ENCODE measurements at places on chromosomes 1 and 21.

DNA sequence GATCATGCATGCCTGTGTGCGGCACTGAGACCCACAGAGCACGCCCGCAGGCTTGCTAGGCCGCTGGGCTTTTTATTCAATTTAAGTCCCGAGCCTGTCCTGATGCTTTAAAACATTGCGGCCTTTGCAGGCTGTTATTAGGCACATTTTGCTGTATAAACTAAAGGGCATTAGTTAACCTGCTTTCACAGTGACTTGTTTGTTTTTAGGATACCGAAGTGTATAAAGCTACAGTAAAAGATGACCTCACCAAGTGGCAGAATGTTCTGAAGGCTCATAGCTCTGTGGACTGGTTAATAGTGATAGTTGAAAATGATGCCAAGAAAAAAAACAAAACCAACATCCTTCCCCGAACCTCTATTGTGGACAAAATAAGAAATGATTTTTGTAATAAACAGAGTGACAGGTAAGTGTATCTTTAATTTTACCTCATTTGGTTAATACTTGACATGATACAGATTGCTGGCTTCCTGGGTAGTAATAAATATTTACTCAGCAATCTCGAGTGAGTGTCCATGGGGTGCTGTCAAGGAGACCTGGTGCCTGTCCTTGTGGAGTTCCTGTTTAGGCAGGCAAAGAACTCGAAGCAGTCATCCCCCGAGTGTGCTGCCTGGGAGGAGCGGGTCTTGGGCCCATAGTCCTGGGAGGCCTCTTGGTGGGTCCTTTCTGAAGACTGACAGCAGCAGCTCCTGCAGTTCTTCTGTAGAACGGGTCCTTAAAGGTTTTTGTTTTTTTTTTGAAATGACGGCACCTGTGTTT is 40.1 kb downstream of the TRAPPC10 start:
- no peak for DNase-seq

DNA sequence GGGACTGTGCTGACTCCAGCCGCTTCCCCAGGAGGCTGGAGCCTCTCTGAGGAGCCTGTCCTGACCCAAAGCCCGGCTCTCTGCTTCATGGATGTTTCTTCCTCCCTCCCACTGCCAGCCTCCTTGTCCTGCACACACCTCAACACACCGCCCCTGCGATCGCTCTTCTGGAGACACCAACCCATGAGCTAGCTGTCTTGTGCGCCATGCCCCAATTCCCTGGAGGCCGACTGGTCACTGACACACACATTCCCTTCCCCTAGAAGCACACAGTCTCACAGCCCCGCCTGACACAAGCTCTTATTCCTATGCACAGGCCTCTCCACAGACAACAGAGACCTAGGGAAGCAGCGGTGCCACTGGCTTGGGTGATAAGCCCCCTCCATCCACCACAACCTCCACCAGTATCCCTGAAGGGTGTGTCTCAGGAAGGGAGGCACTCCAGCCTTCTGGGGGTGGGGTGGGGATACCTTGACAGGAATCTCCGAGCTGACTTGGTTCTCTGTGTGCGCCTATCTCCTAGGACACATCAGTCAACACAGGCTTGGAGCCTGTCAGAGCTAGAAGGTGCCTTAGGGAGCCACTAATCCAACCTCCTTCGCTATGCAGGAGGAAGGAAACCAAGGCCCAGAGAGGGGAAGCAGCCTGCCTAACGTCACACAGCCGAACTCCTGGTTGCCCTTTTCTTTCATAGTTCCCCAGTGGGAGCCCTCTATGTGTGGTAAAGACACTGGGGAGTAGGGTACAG is 31.1 kb downstream of the AHDC1 start:
- no peak for DNase-seq

GRCh38 chr1:9629445-9630201 is 21.9 kb upstream of the PIK3CD start:
- peak; percentile 45 for DNase-seq

DNA sequence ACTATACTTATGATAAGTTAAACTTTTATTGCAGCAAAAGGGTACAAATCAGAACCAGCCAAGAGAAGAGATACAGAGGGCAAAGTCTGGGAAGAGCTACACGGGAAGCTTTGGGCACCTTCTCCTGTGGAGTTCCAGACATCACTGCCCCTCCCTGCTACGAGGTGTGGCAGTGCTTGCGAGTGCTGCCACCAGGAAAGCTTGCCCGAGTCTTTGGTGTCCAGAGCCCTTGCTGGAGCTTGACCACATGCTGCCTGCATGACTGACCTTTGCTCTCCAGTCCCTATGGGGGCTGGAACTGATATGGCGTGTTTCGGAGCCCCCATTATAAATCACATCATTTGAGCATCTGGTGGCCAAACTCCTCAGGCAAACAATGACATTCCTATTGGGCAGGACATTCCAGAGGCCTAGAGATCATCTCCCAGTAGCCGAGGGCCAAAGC is 23.4 kb downstream of the PLEKHO1 start:
- DNase-seq, result no peak

- no peak for DNase-seq
These were observed 150.0 kb upstream of the APP start for GRCh38 chr21:26320596-26320995.

DNA sequence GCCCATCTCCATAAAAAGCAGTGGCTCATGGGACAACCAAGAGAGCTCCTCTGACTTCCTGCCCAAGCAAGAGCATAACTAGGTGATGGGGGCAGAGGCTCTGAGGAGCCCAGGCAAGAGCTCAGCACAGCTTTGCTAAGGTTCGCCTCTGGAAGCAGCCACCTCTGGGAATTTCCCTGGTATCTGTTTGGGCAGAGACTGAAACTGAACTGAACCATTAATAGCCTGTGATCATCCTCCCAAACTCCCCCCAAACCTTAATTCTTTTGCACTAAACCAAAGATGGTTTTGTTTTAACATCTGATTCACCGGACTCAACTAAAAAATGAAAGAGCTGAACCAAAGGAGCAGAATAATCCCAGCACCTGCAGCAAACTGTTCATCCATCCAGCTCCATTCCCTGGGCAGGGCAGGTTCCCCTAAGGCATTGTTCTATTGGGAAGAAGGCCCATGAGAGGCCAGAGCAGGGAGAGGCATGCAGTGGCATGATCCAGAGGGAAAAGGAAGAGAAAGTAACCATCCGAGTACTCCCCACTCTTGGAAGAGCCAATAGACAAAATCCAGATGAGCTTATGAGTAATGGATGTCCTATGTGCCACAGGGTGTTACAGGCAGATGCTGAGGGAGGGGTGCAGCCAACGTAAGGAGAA is 77.8 kb upstream of the KAZN start:
- DNase-seq, result no peak

- DNase-seq, result no peak
These were observed 88.8 kb upstream of the GPR52 start for GRCh38 chr1:174358786-174359453.

GRCh38 chr1:187067160-187067559 is 238.4 kb downstream of the PLA2G4A start:
- DNase-seq, result no peak
